Left renal pelvis (tissue), 4 donors: ENCODE measurements at places on chromosomes 4 and X. TPM values are rescaled to one million over a fixed set of nuclear protein-coding genes. Genes with fewer than 3 reads are reported as not detected.

The PLP1 gene
- 14.5 TPM for polyA plus RNA-seq

DNA sequence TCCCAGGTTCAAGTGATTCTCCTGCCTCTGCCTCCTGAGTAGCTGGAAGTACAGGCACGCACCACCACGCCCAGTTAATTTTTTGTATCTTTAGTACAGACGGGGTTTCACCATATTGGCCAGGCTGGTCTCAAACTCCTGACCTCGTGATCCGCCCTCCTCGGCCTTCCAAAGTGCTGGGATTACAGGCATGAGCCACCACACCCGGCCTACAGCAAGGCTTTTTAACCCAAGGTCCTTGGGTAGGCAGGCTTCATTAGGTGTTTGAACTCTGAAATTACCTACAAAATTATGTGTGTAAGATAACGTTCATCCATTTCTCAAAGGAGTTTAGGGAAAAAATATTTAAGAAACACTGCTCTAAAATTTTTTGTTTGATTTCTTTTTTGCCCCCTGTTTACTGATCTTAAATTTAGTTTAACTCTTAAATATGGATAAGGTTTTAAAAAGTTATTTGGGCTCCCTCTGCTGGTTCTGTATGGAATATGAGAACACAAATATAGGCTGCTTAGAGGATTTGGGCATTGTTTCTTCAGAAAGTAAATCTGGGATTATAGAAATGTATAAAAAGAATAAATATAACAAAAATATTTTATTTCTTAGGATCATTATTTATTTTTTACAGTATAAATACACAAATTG, 92.8 kb downstream of the CBR4 start:
- DNase-seq, result peak; percentile 30

DNA sequence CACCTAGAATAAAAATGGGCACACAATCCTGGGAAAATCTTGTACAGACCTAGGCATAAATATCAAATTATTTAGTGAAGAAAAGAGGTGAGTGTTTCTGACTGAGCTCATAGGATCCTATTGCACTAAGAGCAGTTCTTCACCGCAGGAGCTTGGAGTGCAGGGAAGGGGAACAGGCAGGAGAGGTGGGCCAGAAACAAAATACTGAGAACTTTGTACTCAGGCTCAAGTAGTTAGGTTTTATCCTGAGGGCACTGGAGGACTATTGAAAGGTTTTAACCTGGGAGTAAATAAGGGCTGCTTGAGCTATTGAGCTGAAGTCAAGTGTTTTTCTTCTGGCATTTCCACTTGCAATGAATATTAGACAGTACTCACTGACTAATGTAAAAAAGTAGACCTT, 12.2 kb downstream of the EPHA5 start:
- no peak for DNase-seq

- no peak for DNase-seq
These were observed 599.1 kb upstream of the GRIA3 start for GRCh38 chrX:122584981-122585380.

DNA sequence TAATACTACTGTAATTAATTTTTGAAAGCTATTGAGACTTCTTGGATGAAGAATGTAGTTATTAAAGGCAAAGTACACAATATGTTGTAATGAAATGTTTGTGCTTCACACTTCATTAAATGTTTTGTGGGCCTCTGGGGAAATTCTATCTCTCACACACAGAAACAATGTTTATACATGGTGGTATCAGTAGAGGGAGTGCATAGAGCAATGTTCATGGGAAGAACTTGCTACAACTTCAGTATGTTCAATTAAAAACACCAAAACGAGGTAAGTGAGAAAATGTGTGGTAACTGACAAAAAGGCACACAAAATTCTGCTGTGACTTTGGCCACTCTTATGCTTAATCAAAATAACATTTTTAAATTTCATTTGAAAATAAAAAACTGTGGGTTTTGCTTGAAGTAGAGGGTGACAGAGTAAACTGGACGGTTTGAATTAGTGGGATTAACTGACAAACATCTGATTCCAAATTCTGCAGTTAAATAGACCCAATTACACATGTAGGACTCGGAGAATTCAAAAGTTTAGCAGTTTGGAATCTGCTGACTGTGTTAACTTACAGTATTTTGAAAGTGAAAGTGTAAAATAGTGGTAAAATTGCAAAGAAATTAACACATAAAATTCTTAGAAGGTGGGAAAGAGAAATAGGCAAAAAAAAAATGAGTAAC, 111.4 kb upstream of the TTC29 start:
- peak; percentile 32 for DNase-seq

The DDIT4L gene
- polyA plus RNA-seq, result 4.1 TPM

DNA sequence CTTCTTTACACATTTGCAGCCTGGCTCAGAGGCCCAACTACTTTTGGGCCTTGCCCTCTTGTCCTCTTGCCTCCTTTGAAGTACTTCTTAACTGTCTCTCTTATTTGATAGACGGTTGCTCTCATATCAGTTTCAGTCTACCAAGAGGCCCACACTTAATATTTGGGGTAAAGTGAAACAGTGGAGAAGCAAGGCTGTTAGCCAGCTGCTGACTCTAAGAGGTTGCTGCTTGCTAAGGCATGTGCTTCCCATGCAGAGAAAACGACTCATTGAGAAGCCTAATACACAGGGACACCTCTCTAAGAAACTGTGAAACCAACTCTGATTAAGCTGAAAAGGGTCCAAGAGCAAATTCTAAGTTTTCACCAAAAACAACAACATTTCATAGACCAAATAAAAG, 94.6 kb downstream of the PPP3CA start:
- no peak for DNase-seq

The KLF3 gene
- 68.4 TPM for polyA plus RNA-seq

DNA sequence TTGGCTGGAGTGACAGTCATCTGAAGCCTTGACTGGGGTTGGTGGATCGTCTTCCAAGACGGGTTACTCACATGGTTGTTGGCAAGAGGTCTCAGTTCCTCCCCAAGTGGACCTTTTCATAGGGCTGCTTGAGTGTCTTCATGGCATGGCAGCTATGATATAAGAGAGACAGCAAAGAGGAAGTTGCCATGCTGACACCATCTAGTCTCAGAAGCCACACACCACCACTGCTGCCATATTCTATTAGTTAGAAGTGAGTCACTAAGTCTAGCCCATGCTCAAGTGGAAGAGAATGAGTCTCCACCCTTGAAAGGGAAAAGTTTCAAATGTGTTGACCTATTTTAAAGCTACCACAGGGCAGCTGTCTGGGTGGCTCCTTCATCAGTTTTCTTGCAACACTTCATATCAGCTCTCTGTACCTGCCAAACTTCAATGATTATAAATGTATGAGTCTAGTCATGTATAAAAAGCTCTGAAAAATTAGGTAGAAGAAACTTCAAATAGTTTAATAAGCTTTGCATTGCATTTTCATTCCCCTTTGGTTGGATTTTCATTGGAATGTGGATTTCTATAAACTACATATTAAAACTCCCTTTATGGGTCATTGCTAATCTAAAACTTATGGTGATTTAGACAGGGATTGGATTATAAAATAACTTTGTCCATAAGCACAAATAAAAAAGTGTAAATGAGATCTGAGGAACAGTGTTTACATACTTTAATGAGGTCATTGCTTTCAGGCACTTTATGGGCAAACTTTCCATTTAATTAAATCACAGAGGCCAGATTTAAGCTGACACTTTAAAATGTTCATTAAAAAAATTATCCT, 68.0 kb upstream of the ATXN3L start:
- DNase-seq, result no peak

DNA sequence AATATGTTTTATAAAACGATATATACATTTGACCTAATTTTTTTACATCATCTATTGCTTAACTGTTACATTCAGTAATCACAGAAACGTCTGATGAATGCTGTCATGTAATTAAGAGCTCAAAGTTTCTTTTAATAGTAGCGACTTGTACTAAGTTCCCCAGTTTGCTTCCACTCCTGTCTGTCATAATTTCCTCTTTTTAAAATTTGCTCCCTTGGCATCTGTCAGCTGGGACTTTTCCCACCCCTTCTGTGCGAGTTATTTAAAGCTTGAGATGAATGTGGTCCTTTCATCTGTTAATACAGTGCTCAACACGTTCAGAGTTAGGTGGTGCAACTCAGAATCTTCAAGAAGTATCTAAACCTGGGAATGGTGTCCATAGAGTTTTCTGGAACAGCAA, 1.2 kb downstream of the RAP1GDS1 start:
- no peak for DNase-seq

DNA sequence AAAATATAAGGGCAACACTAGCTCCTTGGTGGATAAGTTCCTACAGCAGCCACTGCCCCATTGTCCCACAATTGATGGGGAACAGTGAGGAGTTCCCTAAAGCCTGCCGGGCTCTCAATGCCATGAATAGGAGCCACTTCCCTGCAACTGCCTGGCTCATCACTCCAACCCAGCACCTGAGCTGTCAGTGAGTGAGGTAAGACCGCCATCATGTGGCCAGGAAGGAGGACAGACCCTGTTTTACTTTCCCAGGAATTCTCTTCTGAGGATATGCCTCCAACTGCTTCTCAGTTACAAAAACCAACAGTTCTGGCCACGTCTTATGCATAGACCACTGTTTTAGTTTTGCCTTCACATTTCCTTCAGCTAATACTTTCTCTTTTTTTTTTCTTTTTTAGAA, 45.5 kb downstream of the SRPX start:
- DNase-seq, result no peak

The SGMS2 gene
- 17.1 TPM for polyA plus RNA-seq

GRCh38 chr4:27121830-27122229, 261.2 kb downstream of the STIM2 start:
- DNase-seq, result no peak

DNA sequence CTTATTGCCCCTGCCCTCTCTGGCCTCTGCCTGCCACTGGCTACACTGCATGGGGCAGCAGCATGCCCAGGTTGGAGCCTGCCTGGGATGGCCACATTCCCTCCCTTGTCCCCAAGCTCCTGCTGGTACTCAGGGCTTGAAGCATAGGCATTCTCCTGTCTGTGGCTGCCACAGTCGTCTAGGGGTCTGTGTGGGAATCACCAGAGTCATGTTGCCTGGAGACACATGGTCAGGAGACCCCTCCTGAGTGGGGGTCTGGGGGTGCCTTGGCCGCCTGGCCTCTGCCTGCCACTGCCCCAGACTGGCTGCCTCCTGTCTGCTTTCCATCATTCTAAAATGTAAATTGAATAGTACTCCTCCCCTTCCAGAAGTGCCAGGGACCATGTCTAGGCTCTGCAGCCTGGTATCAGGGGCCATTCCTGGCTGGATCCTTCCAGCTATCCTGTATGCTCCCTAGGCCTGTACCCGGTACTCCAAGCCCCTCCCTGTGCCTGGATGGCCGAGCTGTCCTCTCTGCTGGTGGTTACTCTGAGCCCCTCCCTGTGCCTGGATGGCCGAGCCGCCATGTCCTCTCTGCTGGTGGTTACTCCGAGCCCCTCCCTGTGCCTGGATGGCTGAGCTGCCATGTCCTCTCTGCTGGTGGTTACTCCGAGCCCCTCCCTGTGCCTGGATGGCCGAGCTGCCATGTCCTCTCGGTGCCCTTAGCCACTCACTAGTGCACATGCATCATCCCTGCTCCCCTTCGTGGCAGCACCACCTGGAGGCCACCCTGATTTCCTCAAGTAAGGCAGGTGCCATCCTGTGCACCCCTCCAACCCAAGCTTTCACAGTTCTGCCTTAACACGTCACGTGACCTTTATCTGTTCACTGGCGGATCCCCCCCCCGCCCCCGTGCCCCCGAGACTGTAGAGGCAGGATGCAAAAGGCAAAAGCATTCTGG, 5.5 kb upstream of the NKX1-1 start:
- no peak for DNase-seq

DNA sequence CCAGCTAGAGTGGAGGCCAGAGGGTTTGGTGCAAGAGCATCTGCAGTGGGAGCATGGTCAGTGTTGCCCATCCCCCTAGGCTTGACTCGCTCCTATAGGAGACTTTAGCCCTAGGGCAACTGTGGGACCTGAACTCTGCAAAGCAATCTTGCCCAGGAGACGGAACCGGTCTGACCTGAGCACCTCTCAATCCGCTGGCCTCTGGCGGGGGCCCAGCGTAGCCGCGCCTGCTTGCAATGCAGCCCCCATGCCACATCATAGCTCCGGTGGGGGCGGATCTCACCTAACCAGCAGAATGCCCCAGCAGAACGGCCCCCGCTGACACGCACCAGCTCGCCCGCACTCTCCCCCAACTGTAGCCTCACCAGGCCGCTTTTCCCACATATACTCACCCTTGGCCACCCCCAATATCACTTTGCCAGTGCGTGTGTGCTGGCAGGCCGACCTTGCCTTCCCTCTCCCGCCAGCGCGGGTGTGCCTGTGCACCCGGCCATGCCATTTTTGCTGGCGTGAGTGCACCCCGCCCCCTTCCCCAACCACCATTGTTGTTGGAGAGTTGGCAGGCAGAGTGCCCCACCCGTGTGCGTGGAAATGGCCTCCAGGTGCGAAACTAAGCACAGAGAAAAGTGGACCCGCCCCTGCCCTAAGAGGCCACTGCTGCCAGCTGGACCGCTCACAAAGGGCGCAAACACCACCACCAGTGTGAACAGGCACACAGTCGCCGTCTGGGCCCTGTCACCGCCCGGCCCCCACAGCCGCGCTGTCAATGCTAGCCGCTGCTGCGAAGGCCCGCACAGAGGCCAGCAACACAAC, 5.8 kb downstream of the BEX4 start:
- DNase-seq, result no peak

GRCh38 chrX:153984351-153985178, 12.0 kb downstream of the TMEM187 start:
- no peak for DNase-seq

DNA sequence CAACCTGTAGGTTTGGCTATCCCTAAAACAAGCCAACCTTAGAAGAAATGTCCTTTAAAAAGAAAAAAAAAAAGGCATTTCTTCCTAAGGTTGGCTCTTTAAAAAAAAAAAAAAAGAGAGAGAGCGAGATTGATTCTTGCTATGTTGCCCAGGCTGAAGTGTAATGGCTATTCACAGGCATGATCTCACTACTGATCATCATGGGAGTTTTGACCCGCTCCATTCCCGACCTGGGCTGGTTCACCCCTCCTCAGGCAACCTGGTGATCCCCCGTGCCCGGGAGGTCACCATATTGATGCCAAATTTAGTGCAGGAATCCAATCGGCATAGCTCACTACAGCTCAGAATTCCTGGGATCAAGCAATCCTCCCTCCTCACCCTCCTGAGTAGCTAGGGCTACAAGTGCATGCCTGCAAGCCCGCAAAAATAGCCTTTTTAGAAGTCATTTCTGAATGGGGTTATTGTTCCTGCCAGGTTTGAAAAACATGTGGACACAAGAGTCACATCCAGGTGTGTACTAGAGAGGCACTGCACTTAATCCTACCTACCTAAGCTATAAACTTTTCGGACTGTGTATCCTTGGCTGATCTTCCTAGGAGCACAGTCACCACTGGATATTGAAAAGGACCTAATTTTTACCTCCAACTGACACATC, 61.4 kb upstream of the ZCCHC13 start:
- DNase-seq, result no peak
